ENCODE measurements at places on chromosomes 2 and 18.

- no peak for DNase-seq
These were observed 89.6 kb downstream of the TCF7L1 start for GRCh38 chr2:85222792-85223191.

GRCh38 chr2:23524261-23524706, 139.3 kb downstream of the KLHL29 start:
- no peak for DNase-seq

GRCh38 chr2:119724656-119725485, 34.9 kb upstream of the PTPN4 start:
- DNase-seq = no peak

- no peak for DNase-seq
These were observed 705.7 kb upstream of the DDX18 start for GRCh38 chr2:117108741-117109267.

DNA sequence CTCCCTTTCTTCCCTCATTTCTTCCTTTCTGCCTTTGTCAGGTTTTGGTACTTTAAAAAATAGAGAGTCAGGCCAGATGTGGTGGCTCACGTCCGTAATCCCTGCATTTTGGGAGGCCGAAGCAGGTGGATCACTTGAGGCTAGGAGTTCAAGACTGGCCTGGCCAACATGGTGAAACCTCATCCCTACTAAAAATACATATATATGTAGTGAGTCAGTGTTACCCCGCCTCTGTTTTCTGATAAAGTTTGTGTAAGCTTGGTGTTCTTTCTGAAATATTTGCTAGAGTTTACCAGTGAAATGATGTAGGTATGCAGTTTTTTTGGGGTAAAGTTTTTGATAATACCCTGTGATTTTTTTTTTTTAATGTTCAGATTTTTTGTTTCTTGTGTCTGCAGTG, 58.8 kb downstream of the DGKD start:
- DNase-seq = no peak

DNA sequence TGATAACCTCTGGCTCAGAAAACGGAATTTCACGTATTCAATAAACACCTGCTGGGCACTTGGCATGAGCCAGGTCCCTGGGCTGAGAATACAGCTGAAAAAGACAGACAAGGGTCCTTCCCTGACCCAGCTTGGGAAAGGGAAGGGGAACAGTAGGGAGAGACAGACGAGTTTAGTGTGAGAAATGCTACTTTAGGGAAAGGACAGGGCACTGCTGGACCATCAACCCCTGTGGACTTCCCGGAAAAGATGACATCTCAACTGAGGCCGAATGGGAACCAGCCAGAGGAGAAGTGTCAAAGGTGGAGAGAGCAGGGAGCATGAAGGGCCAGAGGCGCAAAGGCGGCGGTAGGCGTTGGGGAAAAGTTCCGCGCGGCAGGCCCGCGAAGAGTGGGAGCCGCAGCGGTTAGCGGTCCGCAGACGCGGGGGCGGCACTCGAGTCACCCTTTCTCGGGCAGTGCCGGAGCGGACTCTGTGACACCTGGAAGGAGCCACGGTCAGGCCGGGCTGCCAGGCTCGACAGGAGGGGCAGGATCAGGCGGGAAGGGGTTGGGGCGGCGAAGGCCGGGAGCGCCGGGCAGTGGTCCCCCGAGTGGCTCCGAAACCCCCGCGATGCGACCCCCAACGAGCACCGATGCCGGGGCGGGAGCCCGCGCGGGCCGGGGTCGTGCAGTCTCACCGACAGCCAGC, 519 bp downstream of the TEX261 start:
- DNase-seq = no peak

- DNase-seq = no peak
These were observed 3.5 kb upstream of the TRAPPC8 start for GRCh38 chr18:31946305-31947046.

DNA sequence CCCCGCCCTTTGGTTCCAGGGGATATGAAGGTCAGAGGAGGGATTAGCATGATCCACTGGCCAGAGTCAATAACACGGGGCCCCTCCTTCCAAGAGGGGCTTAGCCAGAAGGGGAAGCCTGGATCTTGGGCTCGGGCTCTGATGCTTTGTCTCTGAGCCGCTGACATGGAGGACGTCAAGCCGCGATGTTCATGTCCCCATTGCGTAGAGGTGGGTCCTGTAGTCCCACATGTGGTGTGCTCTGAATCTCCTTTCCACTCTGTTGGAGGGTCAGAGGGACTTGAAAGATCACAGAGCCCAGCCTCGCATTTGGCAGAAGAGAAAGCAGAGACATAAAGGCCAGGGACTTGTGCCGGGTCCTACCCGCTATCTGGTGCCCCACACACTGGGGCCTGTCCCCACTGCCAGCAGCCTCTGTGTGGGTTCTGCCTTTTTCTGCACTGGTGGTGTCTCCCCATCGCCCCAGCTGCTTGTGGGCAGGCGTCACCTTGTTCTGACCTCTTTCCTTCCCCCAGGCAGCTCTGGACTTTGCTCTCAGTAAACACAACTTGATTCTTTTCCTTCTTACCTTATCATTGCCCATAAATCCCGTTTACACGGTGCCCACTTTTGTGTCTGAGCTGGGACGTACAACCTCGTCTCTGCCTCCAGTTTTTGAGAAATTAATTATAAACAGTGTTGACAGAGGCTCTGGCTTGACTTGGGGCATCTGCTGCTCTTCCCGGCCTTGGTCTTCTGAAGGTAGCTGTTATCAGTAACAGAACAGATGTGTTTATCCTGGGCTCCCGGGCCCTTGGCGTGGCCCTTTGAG, 48.8 kb downstream of the SH3BP4 start:
- DNase-seq = no peak

DNA sequence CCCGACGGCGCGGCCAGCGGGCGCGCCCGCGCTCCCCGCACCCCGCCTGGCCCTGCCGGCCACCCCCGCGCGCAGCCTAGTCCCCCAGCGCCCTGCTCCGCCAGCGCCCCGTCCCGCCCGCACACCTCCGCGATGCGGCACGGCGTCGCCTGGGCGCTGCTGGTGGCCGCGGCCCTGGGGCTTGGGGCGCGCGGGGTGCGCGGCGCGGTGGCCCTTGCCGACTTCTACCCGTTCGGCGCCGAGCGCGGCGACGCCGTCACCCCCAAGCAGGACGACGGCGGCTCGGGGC, 232 bp downstream of the SNED1 start:
- DNase-seq = no peak

- no peak for DNase-seq
These were observed 42.4 kb downstream of the TCF7L1 start for GRCh38 chr2:85175369-85176299.

DNA sequence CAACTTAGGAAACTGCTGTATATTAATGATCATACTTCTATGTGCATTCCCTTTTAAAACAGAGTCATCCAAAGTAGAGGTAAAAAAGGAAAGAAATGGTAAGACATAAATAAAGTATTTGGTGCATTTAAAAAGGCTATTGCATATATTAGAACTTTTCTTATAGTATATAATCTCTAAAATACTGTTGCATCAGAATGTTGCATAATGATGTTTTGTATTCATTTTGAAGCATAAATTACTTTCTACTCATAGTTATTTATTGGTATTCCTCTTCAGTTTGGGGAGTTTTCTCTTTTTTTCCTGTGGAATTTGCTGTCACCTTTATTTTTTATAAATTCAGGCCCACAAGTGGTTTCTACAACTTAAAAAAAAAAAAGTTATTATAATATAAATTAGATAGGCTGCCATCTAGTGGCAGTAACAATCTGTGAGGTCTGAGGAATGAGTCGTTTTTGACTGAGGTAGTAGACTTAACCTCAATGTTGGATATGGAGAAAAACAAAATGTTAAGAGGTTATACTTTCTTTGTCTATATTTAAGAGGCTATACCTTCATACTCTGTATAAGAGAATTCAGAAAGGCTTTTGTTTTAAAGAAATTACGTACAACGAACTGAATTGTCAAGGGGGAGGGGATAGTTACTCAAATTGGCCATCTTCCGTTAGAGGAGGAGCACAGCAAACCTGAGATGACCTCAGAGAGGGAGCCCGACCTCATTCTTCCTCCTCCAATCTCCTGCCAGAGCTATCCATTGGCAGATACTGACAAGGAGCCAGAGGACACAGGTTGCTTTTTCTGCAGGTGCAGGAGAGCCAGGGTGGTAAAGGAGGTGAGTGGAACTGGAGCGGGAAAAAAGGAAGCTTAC, 23.8 kb downstream of the ANKAR start:
- no peak for DNase-seq

DNA sequence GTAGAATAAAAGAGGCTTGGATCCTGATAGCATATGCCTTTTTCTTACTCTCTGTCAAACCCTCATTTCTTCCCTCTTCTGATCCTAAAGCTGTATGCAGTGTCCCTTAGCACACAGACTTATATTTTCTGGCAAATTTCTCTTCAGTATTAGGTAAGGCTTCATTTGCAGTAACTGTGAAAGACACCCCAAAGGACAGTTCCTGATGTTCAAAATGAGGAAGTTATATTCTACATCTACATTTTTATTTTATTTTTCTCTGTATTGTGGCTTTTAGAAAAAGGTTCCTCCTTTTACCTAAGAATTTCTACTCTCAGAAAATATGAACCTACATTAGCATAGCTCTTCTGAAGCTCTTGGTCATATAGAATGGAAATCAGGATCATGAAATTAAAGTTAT, 261.7 kb downstream of the PDE11A start:
- DNase-seq = no peak

- DNase-seq = no peak
These were observed 38.7 kb downstream of the SRSF7 start for GRCh38 chr2:38712413-38712812.

DNA sequence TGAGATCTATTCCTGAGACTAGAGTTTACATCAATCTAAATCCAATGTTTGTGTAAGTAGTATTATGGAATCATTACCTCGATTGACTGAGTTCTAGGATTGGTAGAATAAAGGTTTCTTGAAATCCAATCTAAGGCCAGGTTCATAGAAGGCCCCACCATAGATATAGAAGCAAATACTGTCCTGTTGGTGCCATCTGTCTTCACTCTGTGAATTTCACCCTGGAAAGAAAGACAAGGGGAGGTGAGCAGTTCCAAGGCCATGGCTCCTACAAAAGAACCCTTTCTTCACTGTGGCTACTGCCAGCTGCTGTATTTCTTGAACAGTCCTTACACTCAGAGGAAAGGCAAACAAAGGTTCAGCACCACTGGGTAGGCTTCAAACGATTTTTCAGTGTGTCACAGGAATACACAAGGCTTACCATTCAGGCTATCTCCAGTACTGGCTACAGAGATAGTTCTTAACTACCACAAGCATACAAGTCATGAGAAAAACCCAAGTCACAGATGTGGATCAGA, 137.0 kb downstream of the LRP2 start:
- no peak for DNase-seq

GRCh38 chr2:11869391-11869991, 123.1 kb downstream of the LPIN1 start:
- no peak for DNase-seq

DNA sequence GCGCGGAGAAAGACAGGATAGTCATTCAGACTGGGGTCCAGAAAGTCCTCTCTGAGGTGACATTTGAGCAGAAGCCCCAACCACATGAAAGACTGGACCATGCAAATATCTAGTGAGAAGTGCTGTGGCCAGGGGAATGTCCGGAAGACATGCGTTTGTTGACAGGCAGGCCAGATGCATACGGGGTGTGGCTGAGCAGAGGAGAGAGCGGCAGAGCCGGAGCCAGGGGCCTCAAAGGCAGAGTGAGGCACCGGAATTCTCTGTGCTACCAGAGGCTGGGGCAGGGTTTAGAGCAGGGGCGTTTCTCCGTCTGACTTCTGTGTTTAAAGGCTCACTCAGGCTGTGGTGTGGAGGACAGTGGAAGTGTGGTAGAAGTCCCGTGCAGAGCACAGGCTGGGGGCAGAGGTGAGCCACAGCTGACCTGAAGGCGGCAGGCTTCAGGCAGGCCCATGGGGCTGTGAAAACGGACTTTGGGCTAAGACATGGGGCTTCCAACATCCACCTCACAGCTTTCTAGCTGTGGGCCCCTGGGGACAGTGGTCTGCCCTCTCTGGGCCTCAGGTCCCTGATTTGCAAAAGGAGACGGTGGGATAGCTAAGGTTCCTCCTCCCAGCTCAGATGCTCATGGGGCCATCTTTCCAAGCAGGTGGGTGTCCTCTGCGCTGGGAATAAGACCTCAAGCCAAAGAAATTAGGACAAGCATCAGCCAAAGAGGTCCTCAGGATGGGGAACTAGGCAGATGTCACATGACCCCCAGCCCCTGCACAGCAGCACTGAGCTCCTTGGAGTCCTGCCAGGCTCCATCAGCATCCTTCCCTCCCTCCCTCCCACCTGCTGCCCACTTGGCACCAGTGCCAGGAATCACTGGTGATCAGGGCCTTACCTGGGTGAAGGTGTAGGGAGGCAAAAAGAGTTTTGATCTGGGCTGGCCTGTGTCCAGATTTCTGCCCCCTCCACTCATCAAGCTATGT, 11.2 kb downstream of the RUFY4 start:
- DNase-seq = no peak

- no peak for DNase-seq
These were observed 38.2 kb downstream of the MC2R start for GRCh38 chr18:13877157-13877556.

GRCh38 chr2:30217644-30218337, 13.5 kb upstream of the LBH start:
- DNase-seq = no peak

GRCh38 chr2:43009448-43009847, 217.0 kb downstream of the ZFP36L2 start:
- DNase-seq = no peak

DNA sequence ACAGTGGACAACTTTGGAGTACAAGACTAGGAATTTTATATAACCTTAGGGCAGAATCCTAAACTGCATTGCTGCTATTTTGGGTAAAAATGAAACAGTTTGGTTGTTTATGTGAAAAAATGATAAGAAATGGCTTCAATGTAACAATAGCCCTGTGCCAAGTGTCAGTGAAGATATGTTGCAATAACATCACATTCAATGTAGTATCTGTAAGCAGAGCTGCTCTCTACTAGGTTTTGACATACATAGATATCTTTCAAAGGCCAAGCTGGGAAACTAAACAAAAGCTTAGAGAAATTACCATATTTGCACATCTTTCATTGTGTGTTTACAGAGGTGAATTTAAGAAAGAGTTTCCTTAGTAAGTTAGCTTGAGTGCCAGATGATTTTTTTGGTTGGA, 135.0 kb upstream of the DOK6 start:
- no peak for DNase-seq

Measured in stimulated activated CD8-positive, alpha-beta memory T cell treated with anti-CD3 and anti-CD28 coated beads, Interleukin-2, amount 100 ng/mL, for 1 hour (primary cell).